ENCODE measurements at places on chromosomes 7 and 10.
A peak's percentile ranks its signal among the peaks of the same experiment; 100 is the strongest.

DNA sequence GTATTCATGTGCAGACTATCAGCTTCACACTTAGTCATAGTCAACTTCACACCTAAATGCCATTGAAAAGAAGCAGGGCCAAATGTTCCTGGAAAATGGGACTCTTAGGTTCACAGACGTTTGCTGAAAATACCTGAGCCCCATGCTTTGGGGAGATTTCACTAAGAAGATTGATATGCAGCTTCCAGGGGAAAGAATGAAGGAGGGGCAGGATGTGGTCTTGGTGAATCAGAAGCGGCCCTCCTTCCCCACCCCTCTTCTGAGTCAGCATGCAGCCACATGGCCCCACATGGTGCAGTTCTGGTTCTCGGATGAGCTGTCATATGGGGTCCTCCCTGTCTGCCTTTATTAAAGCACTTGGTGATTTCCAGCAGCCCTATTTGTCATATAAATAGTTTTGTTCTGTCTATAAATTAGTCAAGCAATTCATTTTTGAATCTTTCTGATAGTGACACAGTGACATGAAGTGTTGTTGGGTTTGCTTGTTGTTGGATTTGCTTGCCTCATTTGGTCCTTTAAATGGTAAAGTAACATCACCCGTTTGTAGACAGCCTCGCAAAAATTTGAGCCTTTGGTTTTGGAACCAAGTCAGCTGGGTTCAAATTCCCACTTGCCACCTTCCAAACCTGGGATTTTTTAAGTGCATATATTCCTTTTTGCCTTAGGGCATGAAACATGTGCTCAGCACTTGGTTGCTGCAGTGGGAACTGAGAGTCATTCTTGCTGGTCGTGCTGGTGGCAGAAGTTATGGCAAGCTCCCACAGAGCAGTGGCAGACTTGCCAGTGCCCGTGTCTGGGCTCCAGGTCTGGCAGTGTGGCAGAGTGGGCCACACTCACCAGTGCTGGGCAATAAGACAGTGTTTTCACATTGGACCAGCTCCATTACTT is 68.1 kb upstream of the CDK6 start:
- peak; percentile 81 for DNase-seq

- no peak for DNase-seq
Observed at GRCh38 chr7:465710-466400, 53.8 kb downstream of the PDGFA start.

DNA sequence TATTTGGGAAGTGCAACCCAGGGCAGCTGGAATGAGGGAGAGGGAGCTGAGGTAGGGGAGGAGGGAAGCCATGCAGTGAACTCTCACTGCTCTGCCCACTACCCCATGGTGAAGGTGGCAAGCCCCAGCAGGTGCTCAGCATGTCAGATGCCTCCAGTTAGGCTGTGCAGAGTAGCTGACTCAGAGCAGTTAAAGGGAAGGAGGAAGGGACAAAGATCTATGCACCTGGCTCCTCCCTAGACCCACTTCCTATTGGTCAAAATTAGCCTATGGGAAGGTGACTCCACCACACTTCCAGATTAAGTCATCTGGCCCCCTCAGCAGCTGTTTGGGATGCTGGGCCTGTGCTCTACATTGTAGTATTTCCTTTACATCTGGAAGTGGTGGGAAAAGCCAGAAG is 125.7 kb upstream of the MTPN start:
- no peak for DNase-seq

- DNase-seq, result no peak
Observed at GRCh38 chr10:132722394-132723329, 63.3 kb downstream of the NKX6-2 start.

- no peak for DNase-seq
Observed at GRCh38 chr10:104683567-104683966, 42.5 kb downstream of the SORCS3 start.

GRCh38 chr10:79418886-79419595 is 26.4 kb downstream of the ZCCHC24 start:
- DNase-seq, result no peak

- DNase-seq, result no peak
Observed at GRCh38 chr7:134448356-134449229, 10.3 kb downstream of the AKR1B1 start.

- peak; percentile 51 for DNase-seq
Observed at GRCh38 chr7:127391591-127392181, 822 bp downstream of the ZNF800 start.

- DNase-seq, result no peak
Observed at GRCh38 chr10:75694790-75695189, 263.4 kb downstream of the LRMDA start.

DNA sequence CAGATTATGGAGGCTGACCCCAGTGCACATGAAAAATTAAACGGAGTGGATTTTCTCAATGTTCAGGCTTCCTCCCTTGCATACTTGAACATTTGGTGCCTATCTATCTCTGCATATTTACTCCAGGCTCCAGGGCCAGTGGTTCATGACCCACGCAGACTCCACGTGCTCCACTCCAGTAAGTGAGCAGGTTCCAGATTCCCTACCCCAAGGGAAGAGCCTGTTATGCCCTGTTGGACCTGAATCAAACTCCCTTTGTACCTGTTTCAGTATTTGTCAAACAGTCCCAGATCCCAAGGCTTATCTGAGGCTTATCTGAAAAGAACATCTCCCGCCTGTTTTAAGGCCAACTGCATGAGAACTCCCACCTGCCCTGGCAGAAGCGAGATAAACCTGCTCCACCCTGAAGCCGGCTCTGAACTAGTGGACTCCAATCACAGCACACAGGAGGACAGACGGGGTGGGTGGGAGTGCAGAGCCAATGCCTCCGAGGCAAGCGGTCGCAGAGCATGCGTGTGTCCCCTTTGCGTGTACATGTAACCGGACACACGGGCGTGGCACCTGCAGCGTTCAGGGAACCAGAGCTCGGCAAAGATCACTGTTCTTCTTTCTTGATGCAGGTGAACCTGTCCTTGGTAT is 2.3 kb upstream of the FUOM start:
- no peak for DNase-seq

- no peak for DNase-seq
Observed at GRCh38 chr10:116687633-116688032, 54.7 kb downstream of the HSPA12A start.

Measured in stimulated activated CD4-positive, alpha-beta T cell treated with anti-CD3 and anti-CD28 coated beads, Interleukin-2, amount 100 ng/mL, for 24 hours (primary cell).